GM10248 (cell line): ENCODE measurements at places on chromosomes 13 and 19.
A peak's percentile ranks its signal among the peaks of the same experiment; 100 is the strongest.

DNA sequence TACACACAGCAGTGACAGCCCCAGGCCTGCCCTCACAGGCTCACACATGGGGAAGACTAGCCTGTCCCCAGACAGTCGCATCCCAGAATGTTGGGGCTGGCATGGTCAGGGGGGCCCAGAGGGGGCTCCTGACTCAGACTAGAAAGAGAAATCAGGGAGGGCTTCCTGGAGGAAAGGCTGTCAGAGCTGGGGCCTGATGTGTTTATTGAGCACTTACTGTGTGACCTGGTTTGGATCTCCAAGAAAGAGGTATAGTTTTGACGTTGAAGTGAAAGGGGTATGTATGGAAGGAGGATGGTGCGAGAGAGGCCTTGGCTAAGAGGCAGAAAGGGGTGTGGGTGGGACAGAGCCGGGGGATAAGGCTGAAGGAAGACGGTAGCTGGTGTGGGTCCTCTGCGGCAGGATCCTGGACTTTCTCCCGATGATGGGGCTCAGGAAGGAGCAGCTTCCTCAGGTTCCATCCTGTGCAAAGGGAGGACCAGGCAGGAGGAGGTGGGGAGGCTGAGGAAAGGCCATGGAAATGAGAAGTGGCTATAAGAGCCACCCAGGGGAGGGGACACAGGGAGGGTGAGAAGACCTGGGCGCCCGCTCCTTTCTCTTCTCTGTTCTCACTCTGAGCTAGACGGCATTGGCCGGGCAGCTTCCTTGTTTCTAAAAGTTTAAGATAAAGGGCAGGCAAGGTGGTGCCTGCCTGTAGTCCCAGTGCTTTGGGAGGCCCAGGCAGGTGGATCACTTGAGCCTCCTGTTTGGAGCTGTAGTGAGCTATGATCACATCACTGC is 16.1 kb upstream of the BCL3 start:
- DNase-seq = no peak

- no peak for DNase-seq
Measured at GRCh38 chr19:16527334-16527935, 14.8 kb downstream of the CHERP start.

GRCh38 chr19:4971816-4972495 is 3.0 kb downstream of the KDM4B start:
- DNase-seq = no peak

GRCh38 chr13:113634279-113635047 is 23.5 kb downstream of the ATP4B start:
- DNase-seq = no peak

DNA sequence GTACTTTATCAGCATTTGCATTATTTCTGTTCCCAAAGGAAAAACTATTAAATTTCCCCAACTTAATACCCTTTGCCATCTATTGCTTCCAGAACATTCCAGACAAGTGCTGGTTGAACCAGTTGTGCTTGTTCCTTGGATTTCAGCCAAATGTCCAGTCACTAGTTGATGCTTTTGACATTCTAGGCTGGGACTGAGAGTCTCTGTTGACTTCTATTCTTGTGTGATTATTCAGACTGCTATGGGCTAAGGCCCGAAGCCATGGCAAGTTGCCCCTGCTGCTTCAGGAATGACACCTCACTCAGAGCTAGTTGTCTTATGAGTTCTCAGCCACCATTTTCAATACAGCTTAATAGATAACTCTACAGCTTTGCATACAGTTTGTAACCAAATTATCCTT is 458.1 kb upstream of the ARGLU1 start:
- no peak for DNase-seq

GRCh38 chr13:20703780-20704458 is 420 bp downstream of the IL17D start:
- DNase-seq = peak; percentile 90

GRCh38 chr19:43618921-43619261 is 538 bp downstream of the ZNF428 start:
- DNase-seq = peak; percentile 74
